Esophagus squamous epithelium (tissue), 5 donors: ENCODE measurements at places on chromosomes 1 and 21.

- DNase-seq: no peak
Observed at GRCh38 chr1:233844692-233845091, 59.8 kb upstream of the SLC35F3 start.

- DNase-seq: no peak
Observed at GRCh38 chr1:220906561-220907334, 27.5 kb downstream of the HLX start.

DNA sequence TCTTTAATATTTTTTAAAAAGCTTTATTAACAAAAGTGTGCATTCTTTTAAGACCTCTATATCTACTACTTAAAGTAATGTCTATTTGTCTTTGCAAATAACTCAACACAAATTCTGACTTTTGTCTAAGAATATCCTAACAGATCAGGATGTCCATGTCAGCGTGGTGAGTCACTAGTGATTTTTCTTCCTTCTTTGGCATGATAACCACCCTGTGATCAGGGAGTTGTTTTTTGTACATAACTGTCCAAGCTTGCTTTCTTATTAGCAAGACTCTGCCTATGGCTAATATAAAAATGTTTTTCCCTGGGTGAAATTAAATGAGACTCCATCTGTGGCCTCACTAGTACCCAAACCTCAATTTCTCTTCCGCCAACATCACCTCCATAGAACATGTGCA lies 688.9 kb upstream of the ADGRL2 start:
- no peak for DNase-seq

DNA sequence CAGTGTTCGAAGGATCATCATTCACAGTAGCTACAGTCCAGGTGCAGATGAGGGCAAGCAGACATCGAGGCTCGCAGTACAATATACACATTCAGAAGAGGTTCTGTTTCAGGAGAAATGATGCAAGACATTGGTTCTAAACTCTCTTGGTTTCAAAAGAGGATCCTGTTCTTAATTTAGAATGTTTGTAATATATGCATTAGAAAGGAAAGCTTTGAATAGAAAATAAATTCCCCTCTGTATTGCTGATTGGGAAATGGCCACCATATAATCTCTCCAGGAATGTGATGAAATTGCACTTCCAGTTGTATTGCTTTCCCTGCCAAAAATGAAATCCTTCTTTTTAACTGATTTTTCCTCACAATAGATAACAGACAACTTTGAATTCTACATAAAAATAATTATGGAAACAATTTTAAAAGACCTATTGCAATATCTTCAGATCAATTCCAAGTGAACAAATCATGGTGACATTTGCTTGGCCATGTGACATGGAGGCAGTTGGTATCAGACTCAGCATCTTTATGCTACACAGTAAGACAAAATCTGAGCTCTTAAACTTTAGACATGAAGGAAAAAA lies 27.6 kb upstream of the SIPA1L2 start:
- DNase-seq: no peak

DNA sequence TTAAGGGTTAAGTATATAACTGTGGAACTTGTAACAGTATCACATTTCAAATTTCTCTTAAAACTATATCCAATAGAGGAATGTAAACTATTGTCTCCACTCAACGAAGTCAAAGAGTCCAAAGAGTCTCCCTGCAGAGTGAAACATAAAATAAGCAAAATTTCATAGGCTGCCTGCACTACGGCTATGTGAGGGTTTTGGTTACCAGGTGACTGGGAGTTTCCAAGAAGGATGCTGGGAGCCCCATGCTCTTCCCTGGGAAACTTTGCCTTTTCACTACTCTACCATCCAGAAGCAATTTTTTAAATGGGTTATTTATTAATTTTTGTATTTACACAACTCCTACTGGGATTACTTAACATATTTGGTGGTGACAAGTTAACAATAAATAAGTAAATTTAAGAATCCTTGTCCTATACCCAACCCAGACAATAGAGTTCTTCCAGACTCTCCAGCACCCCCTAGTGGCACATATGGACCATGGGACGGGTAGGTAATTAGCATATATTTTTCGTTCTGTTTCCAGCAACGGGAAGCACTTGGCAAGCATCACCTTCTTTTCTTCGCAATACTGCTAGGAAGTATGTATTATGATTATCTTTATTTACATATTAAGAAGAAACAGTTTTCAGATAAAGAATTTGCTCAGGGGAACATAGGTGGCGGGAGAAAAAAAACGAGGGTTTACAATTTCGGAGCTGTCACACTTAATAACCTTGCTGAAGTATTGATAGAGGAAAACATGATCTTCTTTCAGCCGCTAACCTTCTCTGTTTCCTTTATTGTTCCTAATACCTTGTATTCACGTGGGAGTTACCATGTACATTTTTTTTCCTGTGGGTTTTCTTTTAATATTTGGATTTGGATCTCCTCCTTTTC lies 3.5 kb downstream of the FMO2 start:
- no peak for DNase-seq

DNA sequence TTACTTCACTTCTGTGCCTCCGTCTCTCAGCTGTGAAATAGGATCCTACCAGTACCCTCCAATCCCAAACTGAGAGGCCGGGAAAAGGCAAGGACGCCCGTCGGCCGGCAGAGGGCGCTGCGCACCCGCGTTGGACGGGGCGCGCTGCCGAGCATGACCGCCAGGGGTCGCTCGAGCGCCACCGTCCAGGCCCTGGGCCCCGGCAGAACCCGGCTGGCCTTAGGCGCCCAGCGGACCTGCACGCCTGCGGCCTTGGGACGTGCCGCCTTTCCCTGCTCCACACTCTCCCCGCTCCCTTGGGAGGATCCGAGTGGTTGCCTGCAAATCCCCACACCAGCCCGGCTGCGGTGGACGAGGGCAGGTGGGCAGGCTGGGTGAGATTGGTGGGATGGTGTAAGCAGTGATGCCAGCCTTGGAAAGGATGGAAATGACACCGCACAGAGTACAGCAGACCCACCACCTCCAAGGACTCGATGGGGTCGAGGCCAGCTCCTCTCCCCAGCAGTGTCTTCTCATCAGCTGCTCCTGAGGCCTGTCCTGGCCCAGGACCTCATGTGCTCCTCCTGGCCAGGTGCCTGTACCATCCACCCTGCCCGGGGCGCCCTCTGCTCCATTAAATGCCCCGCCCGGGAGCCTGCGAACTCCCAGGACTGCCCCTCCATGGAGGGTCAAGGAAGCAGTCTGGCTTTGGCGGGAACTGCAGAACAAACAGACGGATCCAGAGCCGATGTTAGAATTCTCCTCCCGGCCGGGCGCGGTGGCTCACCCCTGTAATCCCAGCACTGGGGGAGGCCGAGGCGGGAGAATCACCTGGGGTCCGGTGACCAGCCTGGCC lies 47.4 kb upstream of the LBR start:
- DNase-seq: no peak

- DNase-seq: no peak
Observed at GRCh38 chr1:164672588-164672987, 113.6 kb downstream of the PBX1 start.

GRCh38 chr1:150793221-150793620 lies 14.8 kb downstream of the CTSK start:
- no peak for DNase-seq

GRCh38 chr1:83118472-83118871 lies 880.5 kb downstream of the TTLL7 start:
- no peak for DNase-seq

DNA sequence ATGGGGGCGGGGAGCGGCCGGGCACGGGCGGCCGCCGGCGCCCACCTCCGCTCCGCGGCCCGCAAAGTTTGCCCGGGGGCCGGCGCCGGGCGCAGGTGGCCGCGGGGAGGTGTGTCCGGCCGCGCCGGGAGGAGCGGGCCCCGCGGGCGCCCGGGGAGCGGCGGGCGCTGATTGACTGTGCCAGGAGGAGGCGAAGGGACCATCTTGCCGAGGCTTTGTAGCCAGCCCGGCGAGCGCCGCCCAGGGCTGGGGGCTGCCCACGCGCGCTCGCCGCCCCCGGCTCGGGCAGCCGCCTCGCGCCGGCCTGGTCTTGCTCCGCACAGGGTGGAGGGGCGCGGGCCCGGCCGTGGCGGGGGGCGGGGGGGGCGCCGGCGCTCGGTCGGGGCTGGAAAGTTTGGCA lies 432 bp downstream of the EPHB2 start:
- no peak for DNase-seq

GRCh38 chr1:155173478-155174323 lies at the start of gene TRIM46:
TSS of gene TRIM46 (plus strand) at chr1:155173849. CDS start at chr1:155173967, 118 bp downstream.
- DNase-seq: no peak

GRCh38 chr21:21230672-21231071 lies 232.5 kb downstream of the NCAM2 start:
- DNase-seq: no peak

DNA sequence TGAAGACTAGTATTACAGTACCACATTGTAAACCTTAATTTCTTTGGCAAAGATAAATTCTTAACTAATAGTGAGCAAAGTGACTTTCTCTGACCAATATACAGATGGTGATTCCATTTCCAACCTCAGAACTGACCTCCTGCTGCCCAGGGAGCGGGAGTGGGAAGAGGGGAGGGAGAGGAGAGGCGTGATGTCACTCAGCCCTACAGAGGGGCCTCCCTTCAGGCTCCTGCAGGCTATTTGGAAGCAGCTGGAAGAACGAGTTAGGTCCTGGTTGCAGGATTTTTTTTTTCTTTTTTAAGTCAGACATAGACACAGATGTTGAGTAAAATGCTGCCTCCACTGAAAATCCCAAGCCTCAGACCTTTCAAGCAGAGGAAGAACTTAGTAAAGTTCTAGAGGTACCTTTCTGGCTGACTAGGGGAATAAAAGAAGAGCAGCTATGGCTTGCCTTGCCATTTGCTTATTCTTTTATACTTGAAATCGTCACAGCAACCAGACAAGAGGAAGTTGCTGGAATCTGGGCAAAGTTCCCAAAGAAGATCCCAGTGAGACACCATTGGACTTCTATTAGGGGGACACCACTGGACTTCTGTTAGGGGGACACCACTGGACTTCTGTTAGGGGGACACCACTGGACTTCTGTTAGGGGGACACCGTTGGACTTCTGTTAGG lies 54.5 kb downstream of the EXO1 start:
- DNase-seq: no peak

- no peak for DNase-seq
Observed at GRCh38 chr1:91011726-91012125, 10.1 kb downstream of the ZNF644 start.

GRCh38 chr1:63626222-63626621 lies 33.0 kb downstream of the PGM1 start:
- DNase-seq: no peak

- no peak for DNase-seq
Observed at GRCh38 chr1:115430441-115431158, 92.6 kb upstream of the NGF start.

GRCh38 chr1:212753749-212754148 lies 37.8 kb downstream of the NSL1 start:
- DNase-seq: no peak

GRCh38 chr21:16312321-16312720 lies 582.5 kb downstream of the USP25 start:
- DNase-seq: no peak

DNA sequence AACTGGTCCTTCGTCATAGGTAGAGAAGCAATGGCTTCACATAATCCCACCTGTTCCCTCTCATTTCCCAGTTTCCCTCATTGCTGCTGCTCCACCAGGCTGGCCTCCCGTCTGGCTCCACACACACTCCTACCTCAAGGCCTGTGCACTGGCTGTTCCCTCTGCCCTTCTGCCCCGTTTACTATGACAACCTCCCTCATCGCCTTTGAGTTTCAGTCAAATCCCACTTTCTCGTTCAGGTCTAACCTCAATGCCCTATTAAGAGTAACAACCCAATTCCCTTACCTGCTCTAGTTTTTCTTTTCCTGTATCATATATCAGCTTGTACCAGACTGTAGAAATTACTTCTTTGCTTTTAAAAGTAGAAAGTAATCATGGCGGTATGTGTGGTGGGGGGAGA lies 589.7 kb downstream of the SMYD3 start:
- no peak for DNase-seq

DNA sequence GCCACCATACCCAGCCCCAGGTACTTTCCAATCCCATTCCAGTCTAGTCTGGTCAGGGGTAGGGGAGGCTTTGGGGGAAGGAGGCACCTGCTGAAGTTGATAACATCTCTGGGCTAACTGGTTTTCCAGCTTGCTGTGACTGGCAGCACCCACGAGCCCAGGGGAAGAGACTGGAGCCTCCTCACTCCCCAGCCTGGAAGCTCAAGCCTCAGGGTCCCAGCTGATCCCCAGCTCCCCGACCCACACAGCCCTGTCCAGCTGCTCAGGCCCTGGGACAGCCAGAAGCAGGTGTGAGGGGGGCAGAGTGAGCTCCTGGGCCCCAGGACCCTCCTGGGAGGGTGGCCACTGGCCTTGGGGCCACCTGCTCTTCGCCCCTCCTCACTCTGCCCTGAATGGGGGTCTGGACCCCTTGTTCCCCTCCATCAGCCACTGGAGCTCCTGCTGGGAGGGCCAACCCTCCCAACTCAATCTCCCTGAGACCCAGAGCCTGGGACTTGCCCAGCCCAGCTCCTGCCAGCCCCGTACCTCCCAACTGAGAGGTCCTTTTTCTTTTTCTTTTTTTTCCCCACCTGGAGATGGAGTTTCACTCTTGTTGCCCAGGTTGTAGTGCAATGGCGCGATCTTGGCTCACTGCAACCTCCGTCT lies 23.5 kb upstream of the RNU1-4 start:
- no peak for DNase-seq

- DNase-seq: no peak
Observed at GRCh38 chr1:67557696-67558448, 127.1 kb upstream of the GADD45A start.

GRCh38 chr1:221488550-221488949 lies 253.3 kb downstream of the DUSP10 start:
- DNase-seq: no peak

DNA sequence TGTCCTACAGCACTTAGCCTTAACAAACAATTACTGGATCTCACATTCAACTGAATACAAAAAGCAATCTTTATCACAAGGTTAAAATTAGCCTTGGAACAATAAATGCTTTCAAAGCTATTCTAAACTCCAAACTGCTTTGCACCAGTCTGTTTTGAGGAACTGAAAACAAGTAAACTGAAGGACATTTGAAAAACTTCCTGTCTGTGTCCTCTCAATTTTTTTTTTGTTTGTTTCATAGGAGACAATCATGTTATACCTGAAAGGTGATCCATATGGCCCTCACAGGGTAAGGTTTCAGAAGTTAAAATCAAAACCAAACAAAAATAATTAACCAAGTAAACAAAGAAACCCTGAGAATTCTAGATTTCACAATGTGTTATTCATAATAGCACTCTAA lies 459.1 kb downstream of the DPYD start:
- no peak for DNase-seq

- DNase-seq: no peak
Observed at GRCh38 chr1:158035976-158036583, 42.6 kb downstream of the KIRREL1 start.

GRCh38 chr1:25609921-25610320 lies 6.7 kb upstream of the MAN1C1 start:
- no peak for DNase-seq

DNA sequence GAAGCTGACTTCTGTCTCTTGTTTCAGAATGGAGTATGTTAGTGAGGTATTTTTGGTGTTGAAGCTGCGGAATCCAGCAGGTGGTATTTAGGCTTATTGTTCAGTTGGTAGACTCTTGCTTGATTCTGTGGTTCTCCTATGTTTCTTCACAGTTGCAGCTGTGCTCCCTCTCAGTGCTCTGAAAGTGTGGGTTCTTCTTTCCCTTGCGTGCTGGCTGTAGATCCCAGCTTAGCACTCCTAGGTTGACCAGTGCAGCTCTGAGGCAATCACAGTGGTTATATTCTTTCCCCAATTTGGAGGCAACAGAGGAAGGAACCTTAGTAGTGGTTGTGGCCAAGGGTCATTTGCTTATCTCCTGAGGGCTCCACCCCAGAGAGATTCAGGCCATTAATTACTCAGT lies 269.2 kb upstream of the NRIP1 start:
- no peak for DNase-seq
